ENCODE measurements at places on chromosomes 6 and 20. TPM values are rescaled to one million over a fixed set of nuclear protein-coding genes. Genes with fewer than 3 reads are reported as not detected.

CEBPB gene
- 7.3 TPM for total RNA-seq

BTNL2 gene
- not detected for total RNA-seq

GRIK2 gene
- 3.7 TPM for total RNA-seq

TSBP1 gene
- not detected for total RNA-seq

AVP gene
- not detected for total RNA-seq

ERVFRD-1 gene
- total RNA-seq = not detected

WFDC2 gene
- total RNA-seq = not detected

STMND1 gene
- not detected for total RNA-seq

NHLRC1 gene
- total RNA-seq = 3.1 TPM

PHACTR3 gene
- 1.0 TPM for total RNA-seq

MUCL3 gene
- total RNA-seq = not detected

SLC24A3 gene
- total RNA-seq = 15.7 TPM

HAO1 gene
- total RNA-seq = not detected

HUS1B gene
- total RNA-seq = 1.0 TPM

TGM3 gene
- total RNA-seq = under 0.01 TPM

SLC22A1 gene
- total RNA-seq = 1.0 TPM

SLC17A1 gene
- total RNA-seq = not detected

MOXD1 gene
- 1.0 TPM for total RNA-seq

CTAGE9 gene
- not detected for total RNA-seq

CDH26 gene
- total RNA-seq = 0.52 TPM

TRAPPC3L gene
- total RNA-seq = 0.52 TPM

EBF4 gene
- total RNA-seq = 2.6 TPM

ASIP gene
- total RNA-seq = 1.0 TPM

DNAH8 gene
- total RNA-seq = 14.6 TPM

TMEM170B gene
- 6.3 TPM for total RNA-seq

CALHM6 gene
- 8.9 TPM for total RNA-seq

COL11A2 gene
- 28.7 TPM for total RNA-seq

TXLNB gene
- total RNA-seq = 60.0 TPM

SMOC2 gene
- 26.6 TPM for total RNA-seq

TBXT gene
- total RNA-seq = not detected

TP53TG5 gene
- not detected for total RNA-seq

SFTA2 gene
- total RNA-seq = not detected

SDCBP2 gene
- total RNA-seq = 1.6 TPM

METTL24 gene
- total RNA-seq = 0.52 TPM

PPP1R3G gene
- 2.1 TPM for total RNA-seq

KCNB1 gene
- 2.1 TPM for total RNA-seq

RIMS1 gene
- total RNA-seq = 15.7 TPM

RSPO3 gene
- total RNA-seq = 6.3 TPM

TRIM15 gene
- not detected for total RNA-seq

PLCB4 gene
- total RNA-seq = 6.3 TPM

NKAIN4 gene
- 13.6 TPM for total RNA-seq

OOEP gene
- not detected for total RNA-seq

TGM6 gene
- not detected for total RNA-seq

CRISP2 gene
- total RNA-seq = not detected

HACE1 gene
- 19.8 TPM for total RNA-seq

CST7 gene
- total RNA-seq = 1.0 TPM

L3MBTL1 gene
- 7.8 TPM for total RNA-seq

POLR1H gene
- total RNA-seq = 31.8 TPM

Measured in skeletal muscle tissue (tissue), 5 donors.